H4 (cell line): ENCODE measurements at places on chromosomes 6 and 20. TPM values are rescaled to one million over a fixed set of nuclear protein-coding genes. Genes with fewer than 3 reads are reported as not detected.

- DNase-seq: peak; percentile 96
These were observed 44.9 kb upstream of the ID1 start for GRCh38 chr20:31560094-31560745.

- no peak for DNase-seq
These were observed 1413.9 kb upstream of the ADGRB3 start for GRCh38 chr6:67221226-67221625.

GRCh38 chr6:63261820-63262219 is 50.6 kb downstream of the FKBP1C start:
- DNase-seq: no peak

GRCh38 chr6:113625850-113626249 is 231.3 kb upstream of the MARCKS start:
- DNase-seq: no peak

GRCh38 chr20:58850693-58851174 is at the start of gene GNAS-AS1:
GNAS-AS1 (minus strand) TSS chr20:58850902.
- DNase-seq: peak; percentile 77

ZSCAN23 gene
- total RNA-seq: 0.64 and 2.4 TPM in 2 replicates

DNA sequence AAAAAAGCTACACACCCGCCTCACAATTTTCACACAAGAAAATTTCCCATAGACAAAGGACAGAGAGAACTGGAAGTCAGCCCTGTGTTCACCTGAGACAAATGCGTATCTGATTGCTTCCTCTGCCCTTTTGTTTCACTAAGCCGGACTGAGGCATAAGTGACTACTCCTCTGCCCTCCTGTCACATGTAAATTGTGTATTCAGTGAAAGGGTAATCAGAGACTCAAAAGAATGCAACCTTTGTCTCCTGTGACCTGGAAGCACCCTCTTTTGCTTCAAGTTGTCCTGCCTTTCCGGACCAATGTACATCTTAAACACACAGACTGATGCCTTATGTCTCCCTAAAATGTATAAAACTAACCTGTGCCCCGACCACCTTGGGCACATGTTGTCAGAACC is 483.8 kb upstream of the EYS start:
- no peak for DNase-seq

DNA sequence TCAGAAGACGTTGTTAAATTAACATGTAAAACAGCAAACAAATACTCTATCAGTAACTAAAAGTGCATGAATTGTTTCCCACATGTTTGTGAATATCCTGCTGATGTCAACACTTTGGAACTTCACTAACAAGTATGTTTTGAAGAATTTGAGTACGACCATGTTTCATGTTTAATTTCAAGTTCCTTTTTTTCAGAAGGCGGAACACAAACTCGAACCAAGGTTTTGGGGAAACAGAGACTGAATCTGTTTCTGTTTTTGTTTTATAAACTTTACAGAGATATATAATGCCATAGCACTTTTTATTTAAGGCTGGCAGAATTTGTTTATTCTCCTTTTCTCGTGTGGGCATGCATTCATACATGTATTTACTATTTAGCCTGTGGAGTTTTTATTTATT is 509.3 kb upstream of the CITED2 start:
- DNase-seq: no peak

AVP gene
- not detected in 2 replicates for total RNA-seq

RRAGD gene
- total RNA-seq: 28.8 and 35.0 TPM in 2 replicates

GHRH gene
- not detected in 2 replicates for total RNA-seq

- no peak for DNase-seq
These were observed 650.0 kb downstream of the KIF16B start for GRCh38 chr20:15923030-15923776.

- no peak for DNase-seq
These were observed 2.9 kb upstream of the PKIG start for GRCh38 chr20:44579313-44580081.

DNA sequence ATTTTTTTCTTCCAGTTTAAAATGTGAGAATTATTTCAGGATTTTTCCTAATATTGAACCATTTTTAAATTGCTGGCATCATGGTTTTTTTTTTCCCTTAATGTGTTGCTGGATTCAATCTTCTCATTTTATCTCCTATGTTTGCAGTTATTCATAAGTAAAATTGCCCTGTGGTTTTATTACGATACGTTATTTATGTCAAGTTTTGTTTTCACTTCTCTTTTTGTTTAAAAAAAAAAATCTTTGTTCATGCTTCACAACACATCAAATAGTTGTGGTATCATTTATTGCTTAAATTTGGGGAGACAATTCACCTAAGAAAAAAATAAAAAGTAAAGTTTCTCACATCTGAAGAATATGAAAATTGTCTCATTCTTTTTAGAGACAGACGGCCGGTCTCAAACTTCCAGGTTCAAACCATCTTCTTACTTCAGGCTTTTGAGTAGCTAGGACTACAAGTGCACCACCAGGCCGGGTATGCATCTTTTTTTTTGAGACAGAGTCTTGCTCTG is 239.3 kb upstream of the ID4 start:
- no peak for DNase-seq

NECAB3 gene
- total RNA-seq: 15.8 and 22.5 TPM in 2 replicates

TTK gene
- total RNA-seq: 27.1 and 32.3 TPM in 2 replicates

DNA sequence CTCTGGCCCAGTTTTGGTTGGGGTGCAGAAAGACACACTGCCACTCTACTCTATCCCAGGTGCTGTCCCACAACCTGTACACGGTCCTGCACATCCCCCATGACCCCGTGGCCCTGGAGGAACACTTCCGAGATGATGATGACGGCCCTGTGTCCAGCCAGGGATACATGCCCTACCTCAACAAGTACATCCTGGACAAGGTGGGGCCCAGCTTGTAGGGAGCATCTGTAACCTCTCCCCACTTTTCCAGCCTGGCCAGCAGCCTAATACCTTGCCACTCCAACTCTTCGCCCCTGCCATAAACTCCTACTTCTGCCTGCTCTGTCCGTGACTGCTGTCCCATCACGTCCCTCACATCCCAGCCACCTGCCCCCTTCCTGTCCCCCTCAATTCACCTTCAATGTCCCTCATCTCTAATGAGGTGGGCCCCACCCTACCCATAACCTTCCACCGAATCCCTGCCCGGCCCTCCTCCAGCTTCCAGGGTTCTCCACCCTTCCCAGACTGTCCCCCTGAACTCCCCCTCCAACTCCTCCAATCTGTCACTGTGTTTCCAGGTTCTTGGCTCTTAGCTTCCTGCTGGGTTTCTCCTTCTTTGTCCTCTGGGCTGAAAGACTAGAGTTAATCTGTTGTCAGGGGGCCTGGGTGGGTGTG is 12.1 kb downstream of the DEF6 start:
- DNase-seq: no peak

DNA sequence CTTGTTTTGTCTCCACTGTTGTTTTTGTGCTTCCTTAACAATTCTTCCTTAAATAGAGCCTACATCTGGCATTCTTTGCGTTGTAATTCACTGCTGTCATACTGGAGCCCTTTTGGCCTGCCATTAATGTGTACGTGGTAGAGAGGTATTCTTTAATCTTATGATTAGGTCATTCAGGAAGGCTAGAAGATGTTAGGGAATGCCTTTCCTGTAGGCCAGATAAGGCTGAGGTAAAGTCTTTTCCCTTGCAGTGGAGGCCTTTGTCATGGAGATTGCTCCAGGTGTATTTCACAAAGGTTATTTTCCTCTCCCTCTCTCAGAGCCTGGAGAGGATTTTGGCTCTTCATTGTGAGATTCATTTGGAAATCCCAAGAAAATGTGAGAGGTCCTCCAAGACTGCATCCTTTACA is 146.9 kb downstream of the FUT9 start:
- DNase-seq: no peak

GRCh38 chr6:147392917-147393625 is 115.4 kb upstream of the SAMD5 start:
- no peak for DNase-seq

- DNase-seq: no peak
These were observed 184.5 kb downstream of the KIF16B start for GRCh38 chr20:16388731-16389130.

MEP1A gene
- 0.08 TPM in 1 of 2 replicates, not detected in the other for total RNA-seq

GRCh38 chr6:91691449-91691848 is 1104.6 kb upstream of the MAP3K7 start:
- DNase-seq: no peak

CTCFL gene
- not detected in 2 replicates for total RNA-seq

APOBEC2 gene
- total RNA-seq: not detected in 2 replicates

CEBPB gene
- 14.8 and 22.1 TPM in 2 replicates for total RNA-seq

TRIM15 gene
- 0.04 TPM in 1 of 2 replicates, not detected in the other for total RNA-seq

DNA sequence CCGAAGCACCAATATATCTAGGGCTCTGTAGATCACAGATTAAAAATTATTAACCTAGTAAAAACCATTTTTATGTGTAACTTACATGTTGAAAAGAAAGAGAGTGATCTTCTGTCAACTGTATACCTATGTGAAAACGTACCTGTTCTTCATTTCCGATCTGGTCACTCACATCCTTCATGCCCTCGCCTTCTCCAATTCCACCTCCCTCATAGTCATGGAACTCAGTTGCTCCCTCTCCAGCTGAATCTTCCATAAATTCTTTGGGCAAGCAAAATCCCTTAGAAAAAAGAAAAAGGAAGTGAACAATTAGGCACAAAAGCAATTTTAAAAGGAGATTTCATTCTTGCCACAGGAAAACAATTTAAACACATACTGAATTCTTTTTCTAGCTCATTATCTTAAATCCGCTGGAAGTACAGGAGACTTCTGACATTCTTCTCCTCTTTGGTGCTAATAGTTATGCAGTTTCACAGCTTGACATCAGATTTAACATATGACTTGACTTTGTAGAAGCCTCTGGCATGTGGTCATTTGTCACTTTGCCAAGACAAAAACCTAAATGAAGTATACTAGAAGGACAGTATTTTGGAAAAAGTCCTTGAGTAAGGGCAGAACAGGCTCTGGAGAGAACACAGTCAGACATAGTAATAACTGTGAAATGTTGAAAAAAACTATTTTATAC is 29.5 kb upstream of the LYRM2 start:
- DNase-seq: no peak

DNA sequence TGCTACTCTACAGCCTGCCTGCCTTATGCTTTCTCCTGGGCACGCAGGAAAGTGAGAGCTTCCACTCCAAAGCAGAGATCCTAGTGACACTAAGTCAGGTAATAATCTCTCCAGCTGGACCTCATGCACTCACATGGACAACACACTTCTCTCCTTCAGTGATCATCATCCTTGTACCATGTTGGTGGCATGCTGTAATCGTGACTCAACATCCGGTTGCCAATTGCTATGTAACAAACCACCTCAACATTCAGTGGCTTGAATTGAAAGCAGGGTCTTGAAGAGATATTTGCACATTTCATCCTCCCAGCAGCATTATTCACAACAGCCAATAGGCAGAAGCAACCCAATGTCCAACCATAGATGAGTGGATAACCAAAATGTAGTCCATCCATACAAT is 40.3 kb upstream of the PPP1R3G start:
- DNase-seq: no peak

DNA sequence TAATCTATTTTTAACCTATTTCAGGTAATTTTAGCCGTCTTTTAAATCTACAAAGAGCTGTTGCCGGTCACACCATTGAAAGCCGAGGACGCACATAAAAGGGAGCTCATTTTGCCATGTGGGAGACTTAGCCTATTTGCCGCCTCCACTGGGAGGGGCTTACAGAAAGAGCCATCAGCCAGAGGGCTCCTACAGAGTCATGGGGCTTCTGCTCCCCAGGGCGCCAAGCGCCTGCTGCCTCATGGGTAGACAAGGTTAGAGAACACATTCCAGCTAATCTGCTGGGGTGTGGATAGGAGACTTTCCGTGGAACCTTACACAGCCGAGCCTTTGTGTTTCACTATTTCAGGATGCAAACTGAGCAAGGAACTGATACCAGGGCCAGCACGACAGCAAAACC is 12.6 kb downstream of the PCMTD2 start:
- no peak for DNase-seq

CALHM4 gene
- total RNA-seq: 0.39 TPM in 1 of 2 replicates, not detected in the other

SMOC2 gene
- 0.08 and 0.66 TPM in 2 replicates for total RNA-seq

- DNase-seq: no peak
These were observed 60.5 kb downstream of the CD83 start for GRCh38 chr6:14178083-14178445.

KIF25 gene
- total RNA-seq: 0.51 and 2.3 TPM in 2 replicates

DNA sequence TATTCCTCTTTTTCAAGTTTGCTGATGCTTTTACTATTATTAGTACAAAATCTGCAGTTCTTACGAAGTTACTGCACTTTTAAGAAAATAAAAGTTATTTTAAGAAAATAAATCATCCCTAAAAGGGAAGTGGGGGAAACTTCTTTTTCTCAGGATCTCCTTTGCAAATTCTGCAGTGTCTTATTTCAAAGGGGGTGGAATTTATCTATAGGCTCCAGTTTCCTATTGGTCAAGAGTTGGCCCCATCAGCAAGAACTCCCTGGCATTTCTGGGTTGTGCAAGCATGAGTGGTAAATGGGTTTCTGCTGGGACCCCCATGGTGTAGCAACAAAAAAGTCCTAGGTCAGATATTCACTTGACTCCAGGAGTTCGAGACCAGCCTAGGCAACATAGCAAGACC is 136.3 kb upstream of the PRDM1 start:
- no peak for DNase-seq

LY86 gene
- not detected in 2 replicates for total RNA-seq

DNA sequence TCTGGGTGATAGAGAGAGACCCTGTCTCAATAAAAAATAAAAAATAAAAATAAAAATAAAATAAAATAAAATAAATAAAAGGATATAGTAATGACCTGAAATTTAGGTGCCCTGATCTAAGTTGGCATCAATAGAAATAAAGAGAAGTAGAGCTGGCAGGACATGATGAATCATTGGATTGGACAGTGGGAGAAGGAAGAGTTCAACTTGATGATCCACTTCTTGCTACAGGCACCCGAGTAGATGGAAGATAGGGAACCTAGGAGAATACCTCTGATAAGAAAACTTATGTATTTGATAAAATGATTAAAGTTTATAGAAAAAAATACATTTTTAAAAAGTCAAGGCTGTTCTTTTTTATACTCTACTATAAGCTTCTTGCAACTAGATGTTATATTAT is 79.0 kb downstream of the ADTRP start:
- DNase-seq: no peak

DNA sequence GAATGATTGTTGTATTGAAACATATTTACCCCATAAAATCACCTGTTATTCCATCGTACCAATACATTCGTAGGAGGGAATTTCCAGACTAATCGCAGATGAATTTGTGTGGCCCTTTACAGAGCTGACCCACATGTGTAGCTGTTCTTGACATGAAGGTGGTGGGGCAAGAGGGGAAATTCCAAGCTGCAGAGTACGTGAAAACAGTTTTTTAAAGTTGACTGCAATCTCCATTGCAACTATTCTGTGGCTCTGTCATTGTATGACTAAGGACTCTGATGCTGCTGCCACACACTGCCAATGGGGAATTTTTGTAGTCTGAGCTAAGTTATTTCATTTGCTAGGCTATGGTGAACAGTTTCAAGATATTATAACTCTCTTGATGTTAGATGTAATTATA is 46.4 kb upstream of the ADTRP start:
- no peak for DNase-seq

GRCh38 chr6:138539876-138540275 is 40.6 kb upstream of the NHSL1 start:
- DNase-seq: no peak

- DNase-seq: no peak
These were observed 59.8 kb downstream of the GOPC start for GRCh38 chr6:117542493-117542892.
